ENCODE measurements at places on chromosomes 11 and 22. TPM values are rescaled to one million over a fixed set of nuclear protein-coding genes. Genes with fewer than 3 reads are reported as not detected.

DNA sequence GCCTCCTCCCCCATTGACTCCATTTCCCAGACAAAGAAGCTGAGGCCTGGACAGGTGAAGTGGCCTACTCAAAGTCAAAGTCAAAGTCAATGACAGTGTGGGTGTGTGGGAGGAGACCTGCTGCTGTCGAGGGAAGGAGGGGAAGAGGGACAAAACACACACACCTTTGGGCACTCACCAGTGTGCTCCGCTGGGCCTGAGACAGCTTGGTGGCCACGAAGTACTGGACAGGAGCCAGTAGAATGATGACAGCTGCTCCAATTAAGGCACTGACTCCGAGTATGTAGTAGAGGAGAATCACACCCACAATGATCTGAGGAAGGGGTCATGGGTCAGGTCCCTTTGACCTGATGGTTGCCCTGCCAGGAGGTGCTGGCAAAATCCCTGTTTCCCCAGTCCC, 33.6 kb downstream of the ABCC8 start:
- no peak for DNase-seq

DNA sequence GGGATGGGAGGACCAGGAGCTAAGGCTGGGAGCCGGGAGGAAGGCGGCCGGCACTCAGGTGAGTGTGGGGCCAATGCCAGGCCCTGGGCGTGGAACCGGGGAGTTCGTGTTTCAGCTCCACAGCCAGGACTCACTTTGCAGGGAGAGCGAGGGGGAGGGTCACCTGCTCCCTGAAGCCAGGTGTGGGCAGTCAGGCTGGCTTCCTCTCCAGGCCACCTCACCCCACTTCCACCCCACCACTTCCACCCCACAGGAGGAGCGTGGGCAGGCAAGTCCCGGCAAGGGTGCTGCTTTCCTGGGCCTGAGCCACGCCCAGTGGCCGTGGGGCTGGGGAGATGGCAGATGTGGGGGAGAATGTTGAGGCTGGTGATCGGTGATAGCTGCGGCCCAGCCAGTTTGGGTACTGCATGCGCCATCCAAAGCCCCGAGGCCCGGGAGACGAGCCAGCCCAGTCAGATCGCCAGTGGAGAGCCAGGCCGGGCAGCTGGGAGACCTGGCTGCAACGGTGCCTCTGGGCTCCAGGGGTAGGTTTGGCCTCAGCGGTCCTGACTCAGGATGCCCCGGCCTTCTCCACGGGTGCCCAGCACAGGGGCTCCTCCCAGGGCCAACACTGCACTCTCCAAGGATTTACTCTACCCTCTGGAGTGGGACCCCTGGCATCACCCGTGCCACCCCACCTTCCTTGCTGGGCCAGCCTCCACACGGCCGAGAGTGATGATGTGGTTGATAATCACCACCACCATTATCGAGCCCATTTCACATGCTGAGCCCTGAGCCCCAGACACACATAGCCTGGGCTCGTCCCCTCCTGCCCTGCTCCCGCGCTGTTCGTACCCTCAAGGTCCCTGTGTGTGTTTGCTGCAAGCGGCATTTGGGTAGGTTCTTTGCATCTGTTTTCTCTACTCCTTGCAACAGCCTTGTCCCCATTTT, 93.8 kb downstream of the WNT7B start:
- DNase-seq = no peak

GRCh38 chr11:73160005-73160760, 18.1 kb upstream of the FCHSD2 start:
- DNase-seq = no peak

DNA sequence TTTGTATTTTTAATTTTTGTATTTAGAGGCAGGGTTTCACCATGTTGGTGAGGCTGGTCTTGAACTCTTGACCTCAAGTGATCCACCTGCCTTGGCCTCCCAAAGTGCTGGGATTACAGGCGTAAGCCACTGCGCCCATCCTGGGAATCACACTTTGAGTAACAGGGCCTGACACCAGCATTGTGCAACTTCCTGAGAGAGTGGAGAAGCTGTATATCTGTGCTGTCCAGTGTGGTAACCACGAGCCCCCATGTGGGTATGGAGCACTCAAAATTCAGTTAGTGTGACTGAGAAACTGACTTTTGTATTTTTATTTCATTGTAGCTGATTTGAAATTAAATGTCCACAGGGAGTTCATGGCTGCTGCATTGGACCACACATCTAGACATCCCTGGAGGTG, 36.2 kb downstream of the MPPED1 start:
- DNase-seq = no peak

- DNase-seq = no peak
Observed at GRCh38 chr11:101264306-101264705, 134.7 kb upstream of the PGR start.

GRCh38 chr22:23774922-23775436, 2.3 kb downstream of the MMP11 start:
- no peak for DNase-seq

DNA sequence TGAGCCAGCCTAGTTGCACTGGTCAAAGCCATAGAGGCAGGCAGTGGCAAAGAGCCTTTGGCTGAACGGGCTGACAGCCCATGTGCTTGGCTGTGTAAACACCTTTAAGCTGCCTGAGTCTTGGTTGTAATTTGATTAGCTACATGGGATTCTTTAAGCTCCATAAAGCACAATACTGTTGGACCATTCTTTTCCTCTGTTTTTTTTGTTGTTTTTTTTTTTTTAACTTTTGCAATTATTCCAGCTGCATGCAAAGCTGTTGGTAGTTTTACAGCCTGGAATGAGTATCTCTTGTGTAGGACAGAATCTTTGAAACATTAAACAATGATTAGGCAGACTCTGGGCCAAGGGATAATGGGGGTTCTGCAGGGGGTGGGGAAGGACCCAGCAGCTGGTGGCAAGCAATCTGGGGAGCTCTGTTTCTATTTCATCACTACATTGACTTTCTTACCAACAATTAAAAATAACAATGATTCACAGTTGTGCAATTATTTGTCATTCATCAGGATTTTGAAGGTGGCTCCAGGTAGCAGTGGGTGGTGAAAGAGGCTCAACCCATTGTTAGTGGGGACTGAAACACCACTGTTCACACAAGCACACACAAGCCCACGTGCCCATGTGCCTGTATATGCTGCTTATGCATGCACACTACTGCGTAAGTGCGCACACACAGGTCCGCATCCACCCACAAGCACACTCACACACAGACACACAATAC, 69.5 kb upstream of the CSNK2A3 start:
- no peak for DNase-seq

DNA sequence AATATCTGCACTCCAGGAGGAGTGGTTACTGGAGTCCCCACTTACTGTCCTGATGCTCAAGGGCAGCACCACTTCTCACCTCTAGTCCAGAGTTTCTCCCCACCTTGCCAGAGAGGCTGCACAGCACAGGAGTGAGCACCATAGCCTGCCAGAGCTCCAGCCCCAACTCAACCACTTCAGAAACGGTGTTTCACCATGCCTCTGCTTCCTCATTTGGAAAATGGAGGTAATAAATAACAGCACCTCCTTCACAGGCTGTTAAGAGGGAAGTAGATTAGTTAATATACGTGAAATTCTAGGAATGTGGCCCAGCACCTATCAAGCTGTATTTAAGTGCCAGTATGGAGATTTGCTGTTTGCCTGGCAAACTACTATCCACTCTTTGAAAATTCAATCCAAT, 63.0 kb downstream of the GALNT18 start:
- no peak for DNase-seq

DNA sequence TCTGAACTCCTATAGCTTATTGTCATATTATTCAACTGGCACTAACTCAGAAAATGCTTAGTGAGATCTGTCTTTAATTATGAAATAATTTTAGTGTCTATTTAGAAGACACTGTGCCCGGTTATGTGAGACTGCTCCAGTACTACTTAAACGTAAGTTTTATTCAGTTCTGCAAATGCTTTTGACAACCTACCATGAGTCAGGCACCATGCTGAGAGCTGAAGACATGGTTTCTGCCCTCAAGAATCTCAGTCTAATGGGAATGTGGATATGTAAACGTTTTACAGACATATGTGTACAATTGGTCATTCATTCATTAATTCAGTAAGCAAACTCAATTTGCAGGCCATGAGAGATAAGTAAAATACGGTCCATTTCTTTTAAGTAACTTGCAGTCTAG, 40.0 kb downstream of the DCUN1D5 start:
- no peak for DNase-seq

GRCh38 chr11:85626496-85626895, 648 bp downstream of the DLG2 start:
- DNase-seq = no peak

GRM5 gene
- not detected for total RNA-seq

JAML gene
- not detected for total RNA-seq
